ENCODE measurements at places on chromosomes 16 and 17.

- no peak for DNase-seq
Observed at GRCh38 chr17:39663688-39664580, 1.2 kb upstream of the TCAP start.

GRCh38 chr16:88004391-88004790 lies 53.2 kb downstream of the BANP start:
- no peak for DNase-seq

DNA sequence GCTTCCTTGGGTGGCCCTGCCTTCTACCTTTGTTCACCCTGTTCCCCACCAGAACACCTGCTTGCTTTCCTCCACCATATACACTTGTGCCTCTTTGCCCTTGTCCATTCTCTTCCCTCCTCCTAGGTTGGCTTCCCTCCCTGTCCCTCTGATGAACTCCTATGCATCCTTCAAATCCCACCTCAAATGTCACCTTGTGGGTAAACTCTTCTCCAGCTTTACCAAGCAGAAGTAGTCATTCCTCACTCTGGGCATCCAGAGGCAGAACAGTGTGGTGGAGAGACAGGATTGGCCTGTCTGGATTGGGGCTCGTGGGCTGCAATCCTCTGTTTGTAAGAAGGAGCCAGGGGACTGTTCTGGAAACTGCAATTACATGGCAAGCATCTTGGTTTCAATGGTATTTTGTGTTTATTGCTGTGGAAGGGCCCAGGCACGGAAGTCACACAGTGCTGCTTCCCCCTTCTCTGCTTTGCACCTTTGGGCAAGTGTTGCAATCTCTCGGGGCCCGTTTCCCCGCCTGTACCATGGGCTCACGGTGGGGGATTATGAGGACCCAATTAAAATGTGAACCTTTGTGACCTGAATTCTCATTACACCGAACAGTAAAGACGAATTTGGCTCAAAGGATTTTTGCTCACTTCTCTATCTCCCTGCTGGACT lies 21.9 kb upstream of the NXPH3 start:
- DNase-seq = no peak

GRCh38 chr16:28930652-28931051 lies 1.1 kb upstream of the CD19 start:
- no peak for DNase-seq

- DNase-seq = no peak
Observed at GRCh38 chr17:58666858-58667267, 25.0 kb downstream of the TEX14 start.

DNA sequence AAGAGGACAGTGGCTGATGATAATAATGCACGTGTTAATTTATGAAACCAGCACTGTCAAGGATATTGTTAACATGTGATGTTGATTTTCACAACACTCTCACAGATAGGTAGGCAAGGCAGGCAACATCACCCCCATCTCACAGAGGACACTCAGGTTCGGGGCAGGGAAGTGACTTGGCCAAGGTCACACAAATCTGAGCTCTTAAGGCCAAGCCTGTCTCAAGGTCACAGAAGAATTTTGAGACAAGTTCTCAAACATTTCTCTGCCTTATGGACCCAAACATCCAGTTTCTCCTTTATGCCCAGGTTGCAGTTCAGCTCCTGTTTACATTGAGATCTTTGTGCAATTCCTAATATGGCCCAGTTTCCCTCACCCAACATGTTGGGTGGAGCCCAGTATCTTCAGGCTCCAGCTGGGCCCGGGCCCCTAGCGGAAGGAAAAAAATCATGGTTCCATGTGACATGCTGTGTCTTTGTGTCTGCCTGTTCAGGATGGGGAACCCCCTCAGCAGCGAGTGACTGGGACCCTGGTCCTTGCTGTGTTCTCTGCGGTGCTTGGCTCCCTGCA lies 1.3 kb downstream of the SLC2A4 start:
- no peak for DNase-seq

- no peak for DNase-seq
Observed at GRCh38 chr17:76547183-76547641, 7.4 kb downstream of the PRCD start.

DNA sequence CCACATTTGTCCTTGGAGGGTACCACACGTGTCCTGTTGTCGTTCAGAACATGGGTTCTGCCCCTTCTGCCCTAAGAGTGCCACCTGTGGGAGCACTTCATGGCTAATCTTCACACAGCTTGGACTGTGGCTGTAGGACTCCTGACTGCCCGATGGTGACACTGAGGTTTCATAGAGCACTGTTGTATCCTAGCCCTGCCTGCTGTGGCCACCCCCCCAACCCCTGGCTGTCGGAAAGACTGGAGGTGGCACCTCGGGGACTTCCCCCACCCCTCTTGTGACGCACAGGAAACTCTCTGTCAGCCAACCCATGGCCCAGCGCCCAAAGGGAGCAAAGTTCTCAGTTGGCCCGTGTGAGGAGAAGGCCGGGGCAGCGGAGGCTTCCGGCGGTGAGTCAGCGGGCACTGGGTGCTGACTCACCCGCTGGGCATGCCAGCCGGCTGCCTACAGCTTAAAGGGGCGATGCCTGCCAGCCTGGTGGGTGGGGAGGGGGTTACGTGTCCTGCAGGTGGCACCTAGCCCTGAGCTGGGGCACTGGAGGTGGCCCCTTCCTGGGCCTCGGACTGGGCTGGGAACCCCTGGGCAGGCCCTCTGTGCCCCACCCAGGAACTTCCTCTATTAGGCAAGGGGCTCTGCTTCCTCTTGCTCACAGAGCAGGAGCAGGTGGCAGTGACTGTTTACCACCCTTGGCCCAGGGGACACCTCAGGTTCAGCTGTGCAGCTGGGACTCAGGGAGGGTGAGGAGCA lies 3.4 kb downstream of the MAP2K3 start:
- peak; percentile 98 for DNase-seq

GRCh38 chr16:27169511-27170071 lies 33.7 kb upstream of the KDM8 start:
- peak; percentile 34 for DNase-seq

GRCh38 chr17:19331543-19332245 lies 30.8 kb downstream of the B9D1 start:
- DNase-seq = no peak

DNA sequence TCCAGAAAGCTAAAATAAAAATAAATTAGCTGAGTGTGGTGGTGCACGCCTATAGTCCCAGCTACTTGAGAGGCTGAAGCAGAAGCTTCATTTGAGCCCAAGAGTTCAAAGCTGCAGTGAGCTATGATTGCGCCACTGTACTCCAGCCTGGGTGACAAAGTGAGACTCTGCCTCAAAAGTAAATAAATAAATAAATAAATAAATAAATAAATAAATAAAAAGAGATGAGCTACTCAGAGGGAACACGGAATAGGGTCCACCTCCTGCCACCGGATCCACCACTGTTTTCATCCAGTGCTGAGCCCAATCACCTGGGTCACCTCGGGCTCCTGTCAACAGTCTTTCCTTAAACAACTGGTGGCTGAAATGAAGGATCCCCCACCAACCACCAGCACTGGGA lies 6.7 kb upstream of the DPEP3 start:
- no peak for DNase-seq

GRCh38 chr17:51840688-51841087 lies 317.8 kb downstream of the CA10 start:
- no peak for DNase-seq

DNA sequence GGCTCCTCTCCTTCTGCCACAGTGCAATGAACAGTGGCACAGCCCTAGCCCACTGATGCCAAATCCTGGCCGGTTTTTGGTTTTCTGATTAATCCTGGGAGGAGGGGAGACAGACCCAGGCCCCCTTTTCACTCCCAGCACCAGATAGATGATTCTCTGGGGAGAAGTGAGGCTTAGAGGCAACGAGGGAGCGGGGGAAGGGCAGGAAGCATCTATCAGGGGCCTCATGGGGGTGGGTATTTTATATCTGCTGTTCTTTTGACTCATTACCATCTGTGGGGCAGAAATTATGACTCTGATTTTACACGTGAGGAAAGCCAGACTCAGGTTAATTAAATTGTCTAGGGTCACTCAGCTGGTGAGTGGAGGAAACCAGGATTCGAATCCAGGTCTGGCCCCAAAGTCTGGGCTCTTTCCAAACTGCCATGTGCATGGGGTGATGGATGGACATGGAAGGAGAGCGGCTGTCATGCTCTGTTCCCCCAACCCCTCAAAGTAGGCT lies 79.4 kb downstream of the MRM1 start:
- no peak for DNase-seq

DNA sequence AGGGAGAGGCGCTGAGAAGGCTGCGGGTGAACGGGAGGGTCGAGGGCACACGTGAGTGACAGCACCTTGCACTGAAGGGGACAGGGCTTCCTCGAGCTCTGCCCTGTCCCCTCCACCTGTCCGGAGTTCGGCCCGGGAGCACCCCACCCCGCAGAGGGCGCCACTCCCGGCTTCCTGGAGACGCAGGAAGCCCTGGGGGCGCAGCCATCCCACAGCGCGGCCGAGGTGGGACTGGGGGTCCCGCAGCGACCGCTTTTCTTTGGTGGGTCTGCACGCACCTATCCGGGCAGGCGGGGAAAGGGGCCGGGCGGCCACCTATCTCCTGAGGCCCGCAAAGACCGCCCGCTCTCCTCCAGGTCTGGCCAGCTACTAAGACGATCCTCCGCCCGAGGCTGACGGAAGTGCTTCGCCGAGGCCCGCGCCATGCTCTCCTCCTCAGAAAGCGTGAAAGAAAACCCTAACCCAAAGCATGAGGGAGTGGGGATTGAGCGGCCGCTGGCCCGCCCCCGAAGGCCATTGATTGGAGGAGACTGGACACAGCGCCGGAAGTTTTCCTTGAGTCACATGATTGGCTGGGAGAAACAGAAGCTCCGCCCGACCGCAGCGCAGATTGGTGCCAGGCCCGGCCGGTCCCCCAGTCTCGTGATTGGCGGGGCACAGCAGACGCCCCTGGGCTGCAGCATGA lies 34.4 kb downstream of the DDX19A start:
- peak; percentile 97 for DNase-seq

GRCh38 chr17:15291674-15292361 lies 26.7 kb upstream of the PMP22 start:
- DNase-seq = no peak

DNA sequence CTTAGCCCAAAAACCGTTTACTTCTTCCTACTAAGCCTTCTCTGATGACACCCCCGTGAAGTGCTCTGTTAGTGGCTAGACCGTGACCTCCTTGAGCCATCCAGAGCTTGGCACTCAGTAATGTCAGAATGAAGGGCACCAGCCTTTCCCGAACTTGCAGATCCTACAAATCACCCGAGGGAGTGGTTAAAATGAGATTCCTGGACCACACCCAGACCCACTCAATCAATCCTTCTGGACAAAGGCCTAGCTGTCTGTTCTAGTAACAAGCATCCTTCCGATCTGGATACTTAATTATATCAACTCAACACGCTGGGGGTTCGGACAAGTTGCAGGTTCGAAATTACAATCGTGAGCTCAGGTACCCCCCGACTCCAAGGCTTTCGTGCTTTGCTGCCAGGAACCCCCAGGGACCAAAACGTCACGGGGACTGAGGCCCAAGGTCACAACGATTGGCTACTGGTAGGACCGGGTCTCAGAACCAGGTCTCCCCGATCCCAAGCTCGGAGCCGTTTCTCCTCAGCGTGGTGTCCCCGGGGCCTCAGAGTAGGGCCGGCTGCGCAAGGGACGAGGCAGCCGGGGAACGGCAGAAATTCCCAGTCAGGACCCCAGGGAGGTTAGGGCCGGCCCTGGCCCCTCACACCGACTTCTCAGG lies 527 bp downstream of the CIAPIN1 start:
- no peak for DNase-seq

DNA sequence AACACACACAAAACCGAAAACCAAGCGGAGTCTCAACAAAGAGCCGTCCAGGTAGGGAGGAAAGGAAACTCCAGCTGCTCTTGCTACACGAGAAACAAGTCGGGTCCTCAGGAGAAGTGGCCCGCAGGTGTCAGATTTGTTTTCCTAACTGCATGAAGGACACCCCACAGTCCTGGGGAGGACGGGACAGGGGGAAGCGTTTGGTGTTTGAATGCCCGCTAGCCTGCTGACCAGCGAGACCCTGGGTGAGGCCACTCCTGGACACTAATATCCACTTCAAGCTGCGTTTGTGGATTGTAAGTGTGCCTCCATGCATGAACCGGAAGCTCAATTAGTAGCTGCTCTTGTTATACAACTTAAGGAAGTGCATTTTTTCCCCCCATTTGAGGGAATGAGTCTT lies 299.5 kb downstream of the MAF start:
- no peak for DNase-seq

DNA sequence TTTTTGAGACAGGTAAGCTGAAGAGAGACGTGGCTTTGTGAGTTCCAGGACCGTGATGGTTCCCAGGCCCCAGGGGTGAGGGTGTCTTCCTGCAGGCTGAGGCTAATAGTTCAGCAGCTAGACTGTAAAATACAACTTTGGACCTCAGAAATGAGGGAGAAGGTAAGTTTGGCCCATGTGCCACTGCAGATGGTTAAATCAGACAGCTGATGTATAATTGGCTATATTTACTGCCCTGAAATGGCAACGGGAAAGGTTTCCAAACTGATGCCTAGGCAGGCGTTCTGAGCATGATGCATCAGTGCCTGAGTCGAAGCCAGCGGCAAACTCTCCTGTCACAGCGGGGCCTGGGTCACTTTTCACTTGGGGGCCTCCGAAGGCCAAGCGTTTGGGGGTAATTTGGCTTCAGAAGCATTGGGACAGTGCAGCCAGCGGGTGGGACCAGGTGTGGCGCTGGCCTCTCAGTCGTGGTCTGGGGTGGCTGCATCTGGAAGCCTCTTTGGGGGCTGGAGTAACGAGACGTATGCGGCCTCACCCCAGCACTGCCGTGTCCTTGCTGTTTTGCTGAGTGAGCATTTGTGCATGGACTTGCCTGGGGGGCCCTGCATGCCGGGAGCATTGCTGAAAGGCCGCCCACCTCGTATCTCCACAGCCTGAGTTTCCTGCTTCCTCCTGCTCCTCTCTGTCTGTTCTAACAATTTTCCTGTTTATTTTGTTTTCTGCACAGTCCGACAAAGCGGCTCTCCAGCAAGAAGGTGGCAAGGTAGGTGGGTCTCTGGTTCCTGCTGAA lies 31.2 kb upstream of the CAPN15 start:
- DNase-seq = no peak

DNA sequence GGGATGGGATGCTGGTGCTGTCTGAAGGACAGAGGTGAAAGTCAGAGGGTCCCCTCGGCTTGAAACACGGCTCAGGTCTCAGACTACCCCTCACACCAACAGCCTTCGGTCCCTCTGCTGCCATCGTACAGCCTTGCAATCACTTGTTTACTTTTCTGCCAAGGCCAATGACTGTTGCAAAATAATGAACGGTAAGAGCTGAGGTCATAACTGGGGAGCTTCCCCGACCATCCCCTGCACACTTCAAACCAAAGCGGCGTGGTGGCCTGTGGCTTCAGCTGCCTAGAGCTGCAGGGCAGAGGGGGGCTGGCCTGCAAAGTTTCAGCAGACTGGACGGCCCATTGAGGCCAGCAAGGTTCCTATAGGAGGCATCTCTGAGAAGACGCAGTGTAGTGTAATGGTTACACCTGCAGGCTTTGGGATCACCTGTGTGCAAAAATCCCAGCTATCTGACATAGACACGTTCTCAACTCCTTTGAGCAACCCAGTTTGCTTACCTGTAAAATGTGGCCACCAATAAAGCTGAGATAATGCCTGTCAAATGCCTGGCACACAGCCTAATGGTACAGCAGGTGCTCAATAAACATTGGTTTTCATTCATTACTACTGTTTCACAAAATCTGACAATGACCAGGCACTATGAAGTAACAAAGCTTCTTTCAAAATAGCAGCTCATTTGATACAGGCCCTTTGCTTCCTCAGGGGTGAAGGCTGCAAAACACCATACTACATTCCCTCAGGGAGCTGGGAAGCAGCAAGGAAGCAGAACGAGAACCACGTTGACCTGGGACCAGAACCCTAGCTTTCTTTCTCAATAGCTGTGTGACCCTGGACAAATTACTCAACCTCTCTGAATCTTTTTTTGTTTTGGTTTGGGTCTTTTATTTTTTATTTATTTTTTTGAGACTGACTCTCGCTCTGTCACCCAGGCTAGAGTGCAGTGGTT lies 5.0 kb downstream of the PAM16 start:
- DNase-seq = no peak
